Mesothelial cell of epicardium (in vitro differentiated cells): ENCODE measurements at places on chromosomes 2 and 18. TPM values are rescaled to one million over a fixed set of nuclear protein-coding genes. Genes with fewer than 3 reads are reported as not detected.
A peak's percentile ranks its signal among the peaks of the same experiment; 100 is the strongest.

GRCh38 chr18:72543357-72544055, 636 bp downstream of the CBLN2 start:
- peak overlapping the region; percentile 57 for H3K4me3 ChIP-seq
- DNase-seq: no peak
- no peaks in the 10 kb centered on the region for H3K36me3 ChIP-seq
- H3K4me1 ChIP-seq: peaks cover 20% of the 10 kb centered on the region
- H3K27ac ChIP-seq: no peak overlapping the region
- H3K27me3 ChIP-seq: peaks cover 90% of the 10 kb centered on the region

DNA sequence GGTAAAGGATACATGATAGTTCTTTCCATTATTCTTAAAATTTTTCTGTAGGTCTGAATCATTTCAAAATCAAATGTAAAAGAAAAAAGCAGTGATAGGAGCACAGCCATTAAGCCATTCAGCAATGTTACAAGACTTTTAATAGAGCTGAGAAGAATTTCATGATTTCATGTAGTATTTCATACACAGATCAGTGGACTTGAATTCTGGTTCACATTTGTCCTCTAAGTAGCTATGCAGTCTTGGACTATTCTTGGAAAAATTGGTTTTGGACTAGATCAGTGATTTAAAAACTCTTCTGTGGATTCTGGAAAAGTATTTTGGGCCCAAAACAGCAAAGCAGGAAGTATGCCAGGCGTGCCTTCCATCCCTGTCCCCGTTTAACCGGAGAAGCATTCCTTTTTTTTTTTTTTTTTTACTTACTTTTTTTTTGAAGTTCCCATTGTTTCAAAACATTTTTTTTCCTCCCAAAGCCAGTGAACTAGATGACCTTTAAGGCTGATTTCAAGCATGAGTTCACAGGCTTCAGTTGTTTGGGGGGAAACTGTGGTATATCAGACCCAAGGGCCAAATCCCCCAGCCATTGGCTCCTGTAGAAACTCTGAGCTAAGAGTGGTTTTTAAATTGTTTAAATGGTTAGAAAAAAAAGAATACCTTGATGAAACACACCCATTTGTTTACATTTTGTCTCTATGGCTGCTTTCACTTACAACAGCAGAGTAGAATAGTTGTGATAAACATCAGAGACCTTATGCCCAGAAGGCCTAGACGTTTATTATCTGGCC, 17.5 kb upstream of the POLI start:
- no peaks in the 10 kb centered on the region for H3K27me3 ChIP-seq
- peak overlapping the region; percentile 60 for H3K27ac ChIP-seq
- no peaks in the 10 kb centered on the region for H3K36me3 ChIP-seq
- peaks cover 50% of the 10 kb centered on the region for H3K4me1 ChIP-seq

DNA sequence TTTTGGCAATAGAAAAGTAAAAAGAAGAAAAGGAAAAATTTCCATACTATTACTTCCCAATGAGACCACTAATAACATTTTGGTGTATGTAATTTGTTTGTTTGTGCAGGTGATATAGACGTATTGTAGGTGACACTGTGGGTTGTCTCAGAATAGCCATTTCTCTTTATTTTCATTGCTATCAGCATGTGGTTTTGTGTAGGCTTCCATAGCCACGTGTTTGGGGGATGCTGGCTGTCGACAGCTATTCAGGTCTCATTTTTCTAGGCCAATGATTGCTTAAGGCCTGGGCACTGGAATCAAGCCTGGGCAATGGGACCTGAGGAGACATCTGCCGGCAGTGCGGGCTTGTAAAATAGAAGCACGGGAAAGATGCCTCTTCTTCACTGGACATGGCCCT, 71.0 kb upstream of the KCTD1 start:
- peaks cover 10% of the 10 kb centered on the region for H3K36me3 ChIP-seq
- no peak for DNase-seq
- H3K27me3 ChIP-seq: no peaks in the 10 kb centered on the region

GRCh38 chr2:242056026-242056425, 186.5 kb downstream of the RTP5 start:
- H3K4me3 ChIP-seq: no peak overlapping the region
- no peaks in the 10 kb centered on the region for H3K4me1 ChIP-seq
- no peaks in the 10 kb centered on the region for H3K36me3 ChIP-seq
- no peak for DNase-seq

- no peaks in the 10 kb centered on the region for H3K36me3 ChIP-seq
- H3K27ac ChIP-seq: no peak overlapping the region
- no peak overlapping the region for H3K4me3 ChIP-seq
Observed at GRCh38 chr2:78383576-78383975, 641.9 kb upstream of the REG3G start.

- H3K27ac ChIP-seq: no peak overlapping the region
- peaks cover 2% of the 10 kb centered on the region for H3K36me3 ChIP-seq
- H3K27me3 ChIP-seq: no peaks in the 10 kb centered on the region
- DNase-seq: no peak
Observed at GRCh38 chr2:63379451-63379850, 208.8 kb downstream of the WDPCP start.

GRCh38 chr2:113200736-113201490, 27.1 kb downstream of the PSD4 start:
- DNase-seq: no peak
- peaks cover 7% of the 10 kb centered on the region for H3K4me1 ChIP-seq
- H3K27me3 ChIP-seq: no peaks in the 10 kb centered on the region
- no peaks in the 10 kb centered on the region for H3K36me3 ChIP-seq

- H3K27me3 ChIP-seq: no peaks in the 10 kb centered on the region
- H3K4me3 ChIP-seq: no peak overlapping the region
- H3K27ac ChIP-seq: no peak overlapping the region
- H3K36me3 ChIP-seq: peaks cover 25% of the 10 kb centered on the region
Observed at GRCh38 chr2:202278944-202279343, 13.4 kb downstream of the NOP58 start.

- peak; percentile 52 for DNase-seq
- no peak overlapping the region for H3K27ac ChIP-seq
- H3K36me3 ChIP-seq: no peaks in the 10 kb centered on the region
- peaks cover 13% of the 10 kb centered on the region for H3K27me3 ChIP-seq
- H3K4me1 ChIP-seq: peaks cover 23% of the 10 kb centered on the region
- H3K4me3 ChIP-seq: no peak overlapping the region
Observed at GRCh38 chr18:37294951-37295350, 270.6 kb downstream of the CELF4 start.

- no peak for DNase-seq
- peak overlapping the region; percentile 1 for H3K4me3 ChIP-seq
Observed at GRCh38 chr2:73979021-73979420, 5.7 kb upstream of the TET3 start.

DNA sequence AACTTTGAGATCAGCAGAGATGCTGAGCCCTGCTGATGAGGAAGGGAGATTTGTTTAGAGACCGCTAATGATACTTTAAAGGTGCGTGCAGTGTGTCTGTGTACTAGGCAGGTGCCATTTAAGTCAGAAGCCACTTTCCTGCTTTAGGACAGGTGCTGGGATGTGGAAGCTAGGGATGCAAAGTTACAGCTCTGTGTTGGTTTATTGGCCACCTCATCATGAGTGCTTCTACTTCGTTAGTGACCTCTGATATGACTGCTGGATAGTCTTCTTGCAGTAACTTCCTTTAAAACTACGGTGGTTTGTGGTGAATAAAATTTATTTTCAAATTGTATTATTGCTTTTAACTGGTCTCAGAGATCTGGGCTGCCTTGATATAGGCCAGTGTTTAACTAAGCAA, 44.1 kb downstream of the FMNL2 start:
- H3K27me3 ChIP-seq: no peaks in the 10 kb centered on the region
- peaks cover 35% of the 10 kb centered on the region for H3K4me1 ChIP-seq
- no peak overlapping the region for H3K4me3 ChIP-seq
- H3K36me3 ChIP-seq: no peaks in the 10 kb centered on the region
- no peak for DNase-seq

- no peaks in the 10 kb centered on the region for H3K27me3 ChIP-seq
- H3K36me3 ChIP-seq: no peaks in the 10 kb centered on the region
- H3K4me3 ChIP-seq: no peak overlapping the region
- peaks cover 55% of the 10 kb centered on the region for H3K4me1 ChIP-seq
- peak overlapping the region; percentile 43 for H3K27ac ChIP-seq
Observed at GRCh38 chr18:76263046-76264005, 231.7 kb downstream of the ZNF516 start.

DNA sequence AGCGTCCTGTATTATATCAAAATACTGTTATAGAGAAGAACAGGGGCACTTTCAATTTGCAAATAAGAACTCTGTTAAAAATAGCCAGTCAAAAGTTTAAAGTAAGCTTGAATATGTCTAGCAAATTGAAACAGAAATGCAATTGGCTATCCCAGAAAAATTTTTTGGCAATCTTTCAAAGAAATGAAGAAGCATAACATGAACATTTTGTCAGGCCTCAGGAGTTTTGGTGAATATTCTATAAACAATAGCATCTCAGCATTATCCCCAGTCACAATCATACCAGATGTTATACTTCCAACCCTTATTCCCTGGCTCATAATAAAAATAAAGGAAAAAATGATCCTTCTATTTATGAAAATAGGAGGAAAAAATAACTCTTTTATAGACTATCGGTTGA, 252.4 kb downstream of the GRB14 start:
- no peaks in the 10 kb centered on the region for H3K27me3 ChIP-seq
- no peak for DNase-seq
- H3K36me3 ChIP-seq: no peaks in the 10 kb centered on the region

GRCh38 chr2:164710837-164711765, 89.8 kb upstream of the GRB14 start:
- no peak overlapping the region for H3K27ac ChIP-seq
- H3K36me3 ChIP-seq: peaks cover 15% of the 10 kb centered on the region
- DNase-seq: no peak
- H3K4me3 ChIP-seq: no peak overlapping the region

- peak overlapping the region; percentile 90 for H3K27ac ChIP-seq
- H3K36me3 ChIP-seq: no peaks in the 10 kb centered on the region
- no peak for DNase-seq
- H3K27me3 ChIP-seq: no peaks in the 10 kb centered on the region
Observed at GRCh38 chr2:20579866-20580265, 71.0 kb downstream of the HS1BP3 start.

DNA sequence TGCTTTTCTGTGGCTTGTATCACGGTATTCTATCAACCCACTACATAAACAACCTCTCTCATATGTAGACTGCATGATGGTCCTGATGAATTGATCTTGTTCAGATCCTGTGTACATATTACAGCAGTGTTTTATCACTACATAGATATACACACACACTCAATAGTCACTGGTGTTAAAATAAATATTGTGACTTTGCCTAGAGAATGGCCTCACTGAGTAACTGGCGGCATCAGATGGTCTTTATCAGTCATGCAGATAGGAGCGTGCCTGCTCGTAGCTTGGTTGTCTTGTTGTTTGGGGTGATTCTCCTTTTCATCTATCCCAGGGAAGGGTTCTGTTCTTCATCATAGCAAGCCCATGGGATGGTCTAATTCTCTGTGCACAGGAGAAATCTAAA, 18.4 kb upstream of the CTAGE1 start:
- no peaks in the 10 kb centered on the region for H3K36me3 ChIP-seq
- no peak overlapping the region for H3K4me3 ChIP-seq
- peaks cover 24% of the 10 kb centered on the region for H3K4me1 ChIP-seq
- no peaks in the 10 kb centered on the region for H3K27me3 ChIP-seq
- DNase-seq: no peak

- DNase-seq: no peak
- H3K36me3 ChIP-seq: no peaks in the 10 kb centered on the region
- peak overlapping the region; percentile 73 for H3K27ac ChIP-seq
- no peak overlapping the region for H3K4me3 ChIP-seq
- H3K4me1 ChIP-seq: peaks cover 63% of the 10 kb centered on the region
- no peaks in the 10 kb centered on the region for H3K27me3 ChIP-seq
Observed at GRCh38 chr2:110101901-110102803, 13.5 kb downstream of the MALL start.

GRCh38 chr2:166792808-166793207, 95.5 kb upstream of the XIRP2 start:
- H3K4me1 ChIP-seq: no peaks in the 10 kb centered on the region
- no peak for DNase-seq
- H3K27me3 ChIP-seq: no peaks in the 10 kb centered on the region
- H3K4me3 ChIP-seq: no peak overlapping the region
- no peaks in the 10 kb centered on the region for H3K36me3 ChIP-seq

DNA sequence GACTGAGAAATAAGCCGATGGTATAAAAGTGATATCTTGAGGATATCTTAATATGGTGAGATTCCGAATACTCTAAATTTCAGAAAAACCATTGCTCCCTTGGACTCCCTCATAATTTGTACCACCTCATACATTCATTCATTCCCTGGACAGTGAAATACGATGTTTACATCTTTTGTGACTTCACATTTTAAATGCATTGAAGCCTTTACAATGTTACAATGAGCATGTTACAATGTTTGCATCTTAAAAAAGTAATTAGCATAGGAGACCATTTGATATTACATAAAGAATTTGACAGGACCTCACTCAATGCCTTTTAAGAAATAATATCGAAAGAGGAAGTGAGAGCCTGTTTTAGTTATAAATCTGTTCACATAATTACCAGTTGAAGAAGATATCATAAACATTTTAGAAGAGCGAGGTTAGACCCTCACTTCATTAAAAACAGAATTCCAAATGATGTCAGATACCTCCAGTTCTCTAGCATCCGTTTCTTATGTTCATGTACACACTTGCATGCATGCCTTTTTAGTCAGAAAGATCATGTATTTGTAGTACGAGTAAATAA, 372.0 kb downstream of the ARHGAP15 start:
- no peaks in the 10 kb centered on the region for H3K36me3 ChIP-seq
- H3K4me3 ChIP-seq: no peak overlapping the region
- no peak for DNase-seq
- peaks cover 17% of the 10 kb centered on the region for H3K4me1 ChIP-seq

- H3K4me3 ChIP-seq: no peak overlapping the region
- peaks cover 2% of the 10 kb centered on the region for H3K4me1 ChIP-seq
- H3K27ac ChIP-seq: peak overlapping the region; percentile 21
- no peaks in the 10 kb centered on the region for H3K27me3 ChIP-seq
- DNase-seq: no peak
- peaks cover 34% of the 10 kb centered on the region for H3K36me3 ChIP-seq
Observed at GRCh38 chr2:229798446-229799155, 84.2 kb upstream of the DNER start.

- H3K4me1 ChIP-seq: peaks cover 12% of the 10 kb centered on the region
- peaks cover 25% of the 10 kb centered on the region for H3K36me3 ChIP-seq
Observed at GRCh38 chr2:42281416-42282081, 79.5 kb downstream of the COX7A2L start.

GRCh38 chr2:48180557-48180956, 274.3 kb upstream of the FBXO11 start:
- H3K27ac ChIP-seq: no peak overlapping the region
- no peaks in the 10 kb centered on the region for H3K27me3 ChIP-seq
- no peaks in the 10 kb centered on the region for H3K4me1 ChIP-seq
- no peaks in the 10 kb centered on the region for H3K36me3 ChIP-seq
- H3K4me3 ChIP-seq: no peak overlapping the region

Gene SFT2D3
- 11.6 to 12.9 TPM (median 12.1 TPM) in 3 replicates for total RNA-seq

Gene POLR1B
- 28.0 to 36.5 TPM (median 28.3 TPM) in 3 replicates for total RNA-seq

Gene DOK1
- 10.7 to 11.9 TPM (median 10.8 TPM) in 3 replicates for total RNA-seq

Gene CYP27A1
- 15.6 to 16.8 TPM (median 16.6 TPM) in 3 replicates for total RNA-seq

Gene PSTPIP2
- total RNA-seq: 10.6 to 12.7 TPM (median 11.8 TPM) in 3 replicates

Gene PLEKHB2
- total RNA-seq: 30.9 to 34.6 TPM (median 33.0 TPM) in 3 replicates
